CD4-positive, alpha-beta T cell treated with Interleukin-4 for 1 hour (primary cell): ENCODE measurements at places on chromosomes 13 and 19.
A peak's percentile ranks its signal among the peaks of the same experiment; 100 is the strongest.

GRCh38 chr19:5081443-5082161 lies 112.7 kb downstream of the KDM4B start:
- DNase-seq: no peak

DNA sequence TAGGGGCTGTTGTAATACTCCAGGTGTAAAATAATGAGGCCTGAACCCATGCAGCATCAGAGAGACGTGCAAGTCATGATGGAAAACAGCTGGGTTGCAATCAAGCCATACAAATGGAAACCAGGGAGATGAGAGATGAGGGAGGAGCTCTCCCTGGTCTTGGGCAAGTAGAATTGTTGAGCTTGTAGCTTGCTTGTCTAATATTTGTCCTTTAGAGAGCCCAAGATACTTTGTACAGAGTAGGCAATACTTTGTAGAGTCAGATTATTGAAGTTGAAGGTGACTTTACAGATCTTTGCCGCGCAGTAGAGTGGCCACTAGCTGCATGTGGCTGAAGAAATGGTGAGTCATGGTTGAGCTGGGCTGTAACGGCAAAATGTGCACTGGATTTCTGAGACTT lies 8.3 kb downstream of the ATP8A2 start:
- DNase-seq: no peak

DNA sequence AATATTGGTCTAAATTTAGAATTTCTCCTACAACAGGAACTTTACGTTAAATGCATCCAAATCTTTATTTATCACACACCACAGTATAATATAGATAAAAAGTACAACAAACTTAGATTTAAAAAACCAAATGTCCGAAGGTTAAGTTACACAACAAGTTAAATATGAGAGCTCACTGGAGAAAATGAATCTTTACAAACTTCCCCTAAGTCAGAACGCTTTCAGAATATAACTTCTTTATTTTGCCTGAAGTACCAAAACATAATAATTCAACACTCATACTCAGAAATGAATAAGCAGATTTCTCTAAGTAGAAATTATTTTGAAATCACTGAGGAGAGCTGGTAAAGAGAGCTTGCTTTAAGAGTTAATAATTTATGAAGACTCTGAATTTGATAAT lies 33.8 kb downstream of the TSC22D1 start:
- DNase-seq: no peak

DNA sequence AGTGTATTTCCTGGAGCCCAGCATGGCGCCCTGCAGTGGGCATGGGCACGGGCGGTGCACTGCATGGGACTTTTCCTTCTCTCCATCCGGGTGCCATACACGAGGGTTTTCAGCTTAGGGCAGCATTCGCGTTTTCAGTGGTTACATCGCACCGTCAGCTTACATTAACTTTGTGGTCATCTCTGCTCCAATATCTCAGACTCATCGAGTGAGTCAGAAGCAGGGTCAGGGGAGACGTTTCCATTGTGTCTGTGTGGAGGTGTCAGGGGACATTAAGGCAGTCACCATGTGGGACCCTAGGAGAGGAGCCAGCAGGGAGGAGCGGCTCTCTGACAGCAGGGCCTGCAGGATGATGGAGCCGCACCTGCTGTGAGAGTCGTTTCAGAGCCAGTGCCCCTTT lies 541.0 kb downstream of the FGF9 start:
- no peak for DNase-seq

DNA sequence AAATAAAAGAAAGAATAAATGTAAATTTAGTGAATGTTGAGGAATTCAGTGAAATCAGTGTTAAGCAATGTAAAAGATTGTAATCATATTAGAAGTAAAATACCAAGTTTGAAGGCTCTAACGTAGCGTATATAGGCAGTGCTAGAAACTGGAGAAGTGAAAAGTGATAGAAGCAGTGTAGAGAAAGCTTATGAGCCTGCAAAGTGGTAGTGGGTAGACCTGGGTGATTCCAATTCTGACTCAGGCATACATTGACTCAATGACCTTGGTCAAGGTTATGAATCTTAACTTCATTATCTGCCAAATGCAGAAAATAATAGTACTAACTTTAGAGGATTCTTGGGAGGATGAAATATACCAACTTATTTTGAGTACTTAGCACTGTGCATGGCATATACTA lies 4.1 kb downstream of the SLC10A2 start:
- no peak for DNase-seq

DNA sequence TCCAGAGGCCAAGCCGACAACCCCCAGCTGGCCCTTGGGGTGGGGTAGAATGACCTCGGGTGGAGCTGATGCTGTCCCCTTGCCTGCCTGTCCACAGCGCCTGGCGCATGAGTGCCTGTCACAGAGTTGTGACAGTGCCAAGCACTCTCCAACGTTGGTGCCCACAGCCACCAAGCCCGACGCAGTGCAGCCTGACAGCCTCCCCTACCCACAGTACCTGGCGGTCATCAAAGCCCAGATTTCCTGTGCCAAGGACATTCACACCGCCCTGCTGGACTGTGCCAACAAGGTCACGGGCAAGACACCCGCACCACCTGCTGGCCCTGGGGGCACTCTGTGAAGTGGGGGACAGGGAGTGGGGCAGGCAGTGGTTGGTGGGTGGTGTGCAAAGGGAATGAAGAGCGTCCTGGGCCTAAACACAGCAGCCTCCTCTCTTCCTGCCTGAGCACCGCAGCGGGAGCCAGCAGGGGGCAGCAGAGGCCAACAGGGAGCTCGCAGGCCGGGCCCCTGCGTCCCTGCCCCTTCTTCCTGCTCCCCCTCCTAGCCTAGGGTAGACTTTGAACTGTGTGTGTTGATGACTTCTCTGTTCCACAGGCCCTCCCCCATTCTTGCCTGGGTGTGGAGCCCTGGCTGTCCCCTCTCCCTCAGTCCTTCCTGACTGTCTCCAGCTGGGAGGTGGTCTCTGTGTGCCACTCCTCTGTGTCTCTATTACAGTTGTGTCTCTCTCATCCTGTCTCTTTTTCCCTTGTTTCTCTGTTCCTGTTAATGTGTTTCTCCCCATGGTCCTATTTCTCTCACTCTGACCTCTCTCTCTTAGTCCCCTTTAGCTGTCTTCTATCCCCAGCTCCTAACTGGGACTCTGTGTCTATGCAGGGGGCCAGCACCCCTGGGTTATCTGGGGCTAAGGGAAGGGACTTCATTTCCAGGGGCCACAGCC lies 6.5 kb downstream of the MED29 start:
- DNase-seq: peak; percentile 94

DNA sequence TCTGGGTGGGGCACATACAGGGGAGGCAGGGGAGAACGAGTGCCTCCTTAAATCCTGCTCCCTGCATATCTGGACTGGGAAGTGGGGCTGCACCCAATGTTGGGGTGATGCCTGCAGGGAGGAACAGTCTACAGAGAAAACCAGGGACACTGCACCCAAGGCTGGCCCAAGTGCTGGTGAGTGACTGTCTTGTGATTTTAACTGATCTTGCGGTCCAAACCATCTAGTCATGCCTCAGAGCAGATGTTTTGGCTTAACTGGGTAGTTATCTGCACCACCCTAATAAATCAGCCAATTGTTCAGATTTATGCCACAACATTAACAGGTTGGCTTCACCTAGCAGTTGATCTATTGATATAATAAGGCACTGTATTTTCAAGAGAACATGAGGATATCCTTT lies 219.2 kb upstream of the IRS2 start:
- no peak for DNase-seq

GRCh38 chr13:69603144-69603853 lies 504.3 kb upstream of the ATXN8OS start:
- DNase-seq: no peak

DNA sequence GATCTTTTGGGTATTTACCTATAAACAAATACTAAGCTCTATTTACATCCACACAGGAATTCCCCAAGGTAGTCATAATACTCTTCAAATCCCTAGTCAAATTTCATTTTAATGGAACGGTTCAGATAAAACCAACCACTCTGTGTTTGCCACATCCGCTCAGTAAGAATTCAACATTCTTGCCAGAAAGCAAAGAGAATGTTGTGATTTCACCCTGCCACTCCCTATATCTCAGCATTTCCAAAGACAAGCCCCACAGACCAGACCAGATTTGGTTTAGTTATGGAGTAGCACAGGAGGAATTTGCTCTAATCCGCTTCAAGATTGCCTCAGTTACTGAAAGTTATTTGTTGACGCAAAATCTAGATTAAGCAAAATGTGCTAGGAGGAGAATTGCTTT lies 105.6 kb upstream of the SERP2 start:
- DNase-seq: no peak
